LNCaP clone FGC (cell line): ENCODE measurements at places on chromosomes 6 and 20.

- no peak for DNase-seq
Observed at GRCh38 chr6:143253586-143253985, 192.9 kb downstream of the AIG1 start.

DNA sequence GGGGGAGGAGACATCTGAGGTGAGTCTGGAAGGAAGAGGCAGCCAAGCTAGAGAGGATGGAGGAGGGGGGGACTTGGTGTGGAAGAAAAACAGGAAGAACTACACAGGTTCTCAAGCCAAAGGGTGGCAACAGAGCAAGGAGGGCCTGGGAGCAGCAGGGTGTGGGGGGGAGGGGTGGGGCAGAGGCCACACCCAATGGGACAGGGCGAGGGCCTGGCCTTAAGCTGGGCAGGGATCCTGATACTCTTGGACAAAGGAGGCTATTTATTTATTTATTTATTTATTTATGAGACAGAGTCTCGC, 359.0 kb downstream of the ZFAND3 start:
- no peak for DNase-seq

DNA sequence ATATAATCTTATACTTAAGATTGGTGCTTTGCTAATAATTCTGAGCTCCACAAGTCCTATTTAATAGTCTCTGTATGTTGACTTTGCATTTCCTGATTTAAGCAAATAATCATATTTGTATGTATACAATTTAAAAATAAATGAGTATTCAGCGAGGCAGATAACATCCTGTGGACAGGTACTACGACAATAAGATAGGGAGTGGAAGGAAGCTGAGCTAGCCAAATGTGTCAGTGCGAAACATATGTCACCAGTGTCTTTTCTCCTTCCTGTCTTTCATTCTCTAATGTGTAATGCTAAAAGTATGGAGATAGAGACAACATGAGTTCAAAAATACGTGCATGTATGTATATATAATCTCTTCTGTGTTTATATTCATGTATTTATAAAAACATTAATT, 359.6 kb upstream of the KCNQ5 start:
- DNase-seq = peak; percentile 78

DNA sequence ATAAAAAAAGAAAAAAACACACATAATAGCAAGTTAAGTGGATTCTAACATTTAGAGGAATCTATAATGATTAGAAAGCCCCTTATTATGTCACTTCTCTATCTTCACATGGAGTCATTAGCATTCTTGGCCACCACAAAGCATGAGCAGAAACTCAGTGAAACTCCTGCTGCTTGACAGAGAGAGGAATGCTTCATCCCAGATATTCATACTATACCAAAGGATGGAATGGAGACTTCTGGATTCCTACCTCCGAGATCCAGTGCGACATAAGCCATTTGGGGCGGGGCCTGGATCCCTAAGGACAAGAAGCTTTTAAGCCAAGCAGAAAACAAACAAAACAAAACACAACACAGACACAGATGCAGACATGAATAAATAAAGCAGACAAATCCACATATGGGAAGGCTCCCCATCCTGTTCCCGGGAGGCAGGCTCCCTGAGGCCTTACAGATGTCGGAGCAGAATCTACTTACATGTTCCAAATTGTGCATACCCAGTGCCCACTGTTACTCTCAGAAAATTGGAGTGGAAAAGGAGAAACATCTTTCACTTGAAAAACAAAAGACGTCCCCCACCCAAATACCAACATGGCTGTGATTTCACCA, 727.3 kb downstream of the MAFB start:
- DNase-seq = no peak

- peak; percentile 41 for DNase-seq
Observed at GRCh38 chr20:46293084-46293483, 15.2 kb downstream of the CDH22 start.

- no peak for DNase-seq
Observed at GRCh38 chr20:61118429-61119224, 133.4 kb upstream of the CDH4 start.

- no peak for DNase-seq
Observed at GRCh38 chr6:11947063-11947462, 65.0 kb upstream of the HIVEP1 start.

GRCh38 chr6:5876076-5876475, 130.6 kb downstream of the NRN1 start:
- DNase-seq = no peak

DNA sequence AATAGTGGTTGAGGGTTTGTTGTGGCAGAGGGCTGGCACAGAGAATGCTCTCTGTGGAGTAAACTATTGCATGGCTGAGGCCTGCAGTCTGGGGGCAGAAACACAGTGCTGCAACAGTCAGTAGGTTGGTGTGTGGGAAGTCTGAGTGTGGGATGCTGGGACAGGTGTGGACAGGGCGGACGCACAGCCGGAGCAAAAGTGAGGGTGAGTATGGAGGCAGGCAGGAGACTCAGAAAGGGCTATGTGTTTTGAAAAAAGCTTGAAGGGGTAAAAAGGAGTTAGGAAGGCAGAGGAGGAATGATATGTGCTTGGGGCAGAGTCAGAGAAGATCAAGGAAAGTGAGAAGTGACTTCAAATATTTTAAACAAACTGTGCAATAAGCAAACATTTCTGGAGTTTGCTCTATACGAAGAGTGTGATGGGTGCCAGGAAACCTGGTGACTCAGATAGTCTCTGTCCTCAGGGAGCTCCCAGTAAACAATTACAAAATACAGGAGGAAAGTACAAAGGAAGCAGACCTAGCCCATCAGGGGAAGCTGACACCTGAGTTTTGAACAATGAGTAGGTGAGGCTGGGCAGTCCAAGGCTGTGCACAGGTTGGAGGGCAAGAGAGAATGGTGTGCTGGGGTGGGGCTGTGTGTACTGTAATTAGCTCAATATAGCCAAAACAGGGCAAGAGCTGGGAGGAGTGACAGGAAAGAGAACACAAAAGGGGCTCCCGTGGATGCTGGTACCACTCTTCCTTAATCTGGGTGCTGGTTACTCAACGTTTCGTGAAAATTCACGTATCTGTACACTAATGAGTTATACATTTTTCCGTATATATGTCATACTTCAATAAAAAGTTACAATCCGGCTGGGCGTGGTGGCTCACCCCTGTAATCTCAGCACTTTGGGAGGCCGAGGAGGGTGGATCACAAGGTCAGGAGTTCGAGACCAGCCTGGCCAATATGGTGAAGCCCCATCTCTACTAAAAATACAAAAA, 55.2 kb downstream of the PIGU start:
- DNase-seq = no peak

- no peak for DNase-seq
Observed at GRCh38 chr6:161319231-161319630, 45.4 kb upstream of the AGPAT4 start.

DNA sequence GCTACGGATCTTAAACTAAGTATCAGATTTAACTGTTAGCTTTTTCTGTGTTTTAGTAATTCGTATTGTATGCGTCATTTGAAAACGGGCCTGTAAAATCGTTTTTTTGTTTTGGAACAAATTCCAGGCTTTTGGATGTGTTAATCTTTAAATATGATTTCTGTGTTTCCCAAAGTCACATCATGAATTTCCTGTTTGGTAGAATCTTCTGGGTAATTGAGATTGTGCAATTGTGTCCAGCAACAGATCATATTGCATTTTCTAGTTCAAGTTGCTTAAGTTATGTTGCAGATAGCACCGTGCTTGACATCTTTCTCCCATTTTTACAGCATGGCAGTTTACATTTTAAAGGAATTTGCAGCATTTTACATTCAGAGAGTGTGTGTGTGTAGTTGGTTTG, 1.9 kb downstream of the MAPK14 start:
- DNase-seq = no peak

DNA sequence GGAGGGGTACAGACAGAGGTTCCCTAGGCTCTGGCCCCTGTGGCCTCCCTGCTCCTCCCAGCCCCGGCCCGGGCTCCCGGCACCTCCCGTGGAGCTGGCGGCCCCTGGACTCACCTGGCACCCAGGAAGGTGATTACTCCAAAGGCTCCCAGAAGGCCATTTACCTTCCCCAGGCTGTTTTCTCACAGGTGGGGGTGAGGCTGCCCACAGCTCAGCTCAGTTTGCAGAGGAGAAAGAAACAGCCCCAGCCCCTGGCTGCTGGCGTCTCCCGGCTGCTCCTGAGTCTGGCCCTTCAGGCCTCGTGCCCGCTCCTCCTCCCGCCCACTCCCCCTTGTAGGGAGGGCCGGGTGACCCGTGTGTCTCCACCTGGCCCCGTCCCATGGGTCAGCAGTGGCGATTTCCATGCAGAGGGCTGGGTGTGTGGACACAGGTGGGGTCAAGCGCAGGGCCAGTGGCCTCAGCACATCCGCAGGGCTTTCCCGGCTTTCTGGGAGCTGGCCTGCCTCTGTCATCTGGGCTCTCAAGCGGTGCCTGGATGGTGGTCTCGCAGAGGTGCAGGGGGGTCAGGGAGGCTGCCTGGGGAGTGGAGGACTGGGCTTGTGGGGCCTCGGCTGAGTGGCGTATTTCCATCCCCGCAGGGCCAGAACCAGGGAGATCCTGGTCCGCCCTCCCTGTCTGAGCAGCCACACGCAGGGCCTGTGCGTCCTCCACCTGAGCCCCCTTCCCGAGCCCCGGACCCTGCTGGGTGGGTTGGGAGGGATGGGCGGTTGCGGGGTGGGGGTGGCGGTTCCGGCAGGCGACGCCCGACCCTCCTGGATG, 20.2 kb upstream of the GATA5 start:
- DNase-seq = no peak

DNA sequence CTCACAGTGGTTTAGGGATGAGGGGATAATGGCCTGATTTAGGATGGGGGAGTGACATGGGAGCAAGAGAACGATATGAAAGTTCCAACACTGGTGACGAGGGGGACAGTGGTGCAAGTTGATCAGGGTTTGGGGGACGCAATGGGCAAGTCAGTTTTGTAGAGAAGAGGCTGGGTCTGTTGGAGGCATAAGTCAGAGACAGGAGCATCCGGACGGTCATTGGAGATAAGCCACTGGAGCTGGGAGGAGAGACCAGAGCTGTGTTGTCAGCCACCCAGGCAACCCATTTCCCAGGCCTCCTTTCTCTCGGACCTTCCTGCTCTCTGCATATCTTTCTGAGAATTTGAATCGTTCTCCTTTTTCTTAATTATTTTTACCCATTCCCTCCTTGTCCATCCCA, 9.5 kb downstream of the DNPH1 start:
- no peak for DNase-seq

DNA sequence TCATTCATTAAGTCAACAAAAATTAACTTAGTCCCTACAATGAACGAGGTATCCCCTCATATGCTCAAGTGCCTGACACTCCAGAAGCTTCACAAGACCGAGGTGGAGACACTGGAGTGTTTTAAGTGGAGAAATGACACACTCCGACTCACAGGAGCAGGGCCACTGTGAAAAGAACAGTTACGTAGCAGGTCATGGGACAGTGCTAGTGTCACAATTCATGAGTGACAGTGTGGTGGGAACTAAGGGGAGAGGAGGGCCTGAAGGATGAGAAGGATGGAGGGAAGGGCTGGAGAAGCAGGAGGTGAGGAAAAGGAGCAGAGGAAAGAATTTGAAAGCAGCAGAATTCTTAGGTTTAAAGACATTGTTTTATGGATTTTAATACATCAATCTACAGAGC, 1.3 kb upstream of the HLA-A start:
- no peak for DNase-seq

- DNase-seq = no peak
Observed at GRCh38 chr6:125339653-125340052, 37.9 kb upstream of the HDDC2 start.

GRCh38 chr6:44666324-44666723, 278.8 kb downstream of the CDC5L start:
- DNase-seq = no peak

- DNase-seq = no peak
Observed at GRCh38 chr20:57391439-57392301, 474 bp downstream of the RBM38 start.

DNA sequence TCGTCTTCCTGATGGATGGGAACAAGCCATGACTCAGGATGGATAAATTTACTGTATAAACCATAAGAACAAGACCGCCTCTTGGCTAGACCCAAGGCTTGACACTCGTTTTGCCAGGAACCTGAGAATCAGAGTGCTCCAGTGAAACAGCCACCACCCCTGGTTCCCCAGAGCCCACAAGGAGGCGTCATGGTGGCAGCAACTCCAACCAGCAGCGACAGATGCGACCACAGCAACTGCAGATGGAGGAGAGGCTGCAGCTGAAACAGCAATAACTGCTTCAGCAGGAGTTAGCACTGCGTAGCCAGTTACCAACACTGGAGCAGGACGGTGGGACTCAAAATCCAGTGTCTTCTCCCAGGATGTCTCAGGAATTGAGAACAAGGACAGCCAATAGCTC, 100.9 kb upstream of the SAMD5 start:
- DNase-seq = no peak

DNA sequence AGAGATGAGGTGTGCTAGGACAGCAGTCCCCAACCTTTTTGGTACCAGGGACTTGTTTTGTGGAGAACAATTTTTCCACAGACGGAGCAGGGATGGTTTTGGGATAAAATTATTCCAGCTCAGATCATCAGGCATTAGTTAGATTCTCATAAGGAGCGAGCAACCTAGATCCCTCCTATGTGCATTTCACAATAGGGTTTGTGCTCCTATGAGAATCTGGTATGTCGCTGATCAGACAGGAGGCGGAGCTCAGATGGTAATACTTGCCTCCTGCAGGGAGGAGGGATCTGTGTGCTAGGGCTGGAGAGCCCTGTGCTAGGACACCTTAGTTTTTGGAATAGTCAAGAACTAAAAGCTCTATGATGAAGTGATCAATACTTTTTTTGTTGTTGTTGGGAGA, 2.5 kb downstream of the SMIM13 start:
- peak; percentile 52 for DNase-seq

DNA sequence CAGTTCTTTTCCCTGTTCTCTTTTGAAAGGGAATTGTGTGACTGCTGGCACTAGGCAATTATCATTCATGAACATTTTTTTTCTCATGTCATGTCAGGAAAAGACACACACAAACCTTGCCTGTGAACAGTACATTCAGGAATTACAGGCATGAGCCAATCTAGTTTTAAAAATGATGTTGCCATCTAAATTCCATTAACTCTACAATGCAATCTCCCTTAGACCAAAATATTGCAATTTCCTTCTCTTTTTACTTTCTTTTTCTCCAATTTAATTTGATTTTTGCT, 127.5 kb upstream of the STMND1 start:
- DNase-seq = no peak

GRCh38 chr6:114747995-114748625, 405.3 kb upstream of the HS3ST5 start:
- DNase-seq = no peak

GRCh38 chr6:162712694-162713093, 14.9 kb downstream of the PRKN start:
- DNase-seq = no peak

DNA sequence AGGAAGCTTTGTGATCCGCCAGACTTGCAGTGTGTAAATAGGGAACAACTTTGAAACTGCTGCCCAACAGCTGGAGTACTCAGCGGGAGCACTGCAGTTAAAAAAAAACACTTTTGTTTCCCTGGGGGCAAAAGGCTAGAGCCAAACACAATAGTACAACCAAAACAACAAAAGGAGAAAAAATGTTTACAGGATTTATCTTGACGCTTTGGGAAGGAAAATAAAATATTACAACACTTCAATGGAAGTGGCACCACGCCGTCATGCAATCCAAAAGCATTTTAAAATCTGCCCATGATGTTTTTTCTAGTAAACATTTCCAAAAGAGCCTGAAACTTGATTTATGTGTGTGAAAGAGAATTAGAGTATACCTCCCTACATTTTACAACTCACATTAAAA, 26.0 kb downstream of the PTPRK start:
- DNase-seq = no peak

- no peak for DNase-seq
Observed at GRCh38 chr6:3644739-3645012, 106.8 kb downstream of the PXDC1 start.

- DNase-seq = no peak
Observed at GRCh38 chr6:36688063-36688738, 9.4 kb upstream of the RAB44 start.
